ENCODE measurements at places on chromosomes 7 and 10. TPM values are rescaled to one million over a fixed set of nuclear protein-coding genes. Genes with fewer than 3 reads are reported as not detected.

GRCh38 chr7:36171503-36171902, 18.4 kb downstream of the EEPD1 start:
- no peak for DNase-seq

Gene FZD8
- polyA plus RNA-seq, result 10.8 TPM

DNA sequence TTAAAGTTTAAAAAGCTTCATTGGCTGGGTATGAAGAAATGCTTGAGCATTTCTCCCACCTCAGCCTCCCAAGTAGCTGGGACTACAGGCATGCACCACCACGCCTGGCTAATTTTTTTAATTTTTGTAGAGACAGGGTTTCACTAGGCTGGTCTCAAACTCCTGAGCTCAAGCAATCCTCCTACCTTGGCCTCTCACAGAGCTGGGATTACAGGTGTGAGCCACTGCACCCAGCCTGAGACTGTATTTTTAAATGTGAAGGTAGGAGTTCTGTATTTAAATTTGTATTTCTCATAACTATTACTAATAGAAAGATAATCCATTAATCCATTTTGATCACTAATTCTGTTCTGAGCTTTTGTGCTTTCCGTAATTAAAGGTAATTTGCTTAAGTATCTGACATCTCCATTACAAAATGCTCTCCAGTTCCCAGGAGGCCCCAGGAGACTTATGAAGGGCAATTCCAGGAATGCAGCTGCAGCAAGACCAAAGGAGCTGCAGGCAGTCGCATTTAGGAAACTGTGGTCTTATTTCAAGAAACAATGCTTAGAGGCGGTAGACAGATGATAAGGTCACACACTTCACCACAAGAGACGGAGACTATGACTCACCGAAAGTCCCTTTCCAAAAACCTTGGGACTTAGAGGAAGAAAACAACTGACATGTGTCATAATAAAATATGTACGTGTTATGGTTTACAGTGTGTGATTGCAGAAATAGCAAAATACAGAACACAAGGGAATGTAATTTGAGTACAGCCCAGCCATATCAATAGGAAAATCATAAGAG, 23.3 kb downstream of the YAE1 start:
- DNase-seq, result peak; percentile 25

DNA sequence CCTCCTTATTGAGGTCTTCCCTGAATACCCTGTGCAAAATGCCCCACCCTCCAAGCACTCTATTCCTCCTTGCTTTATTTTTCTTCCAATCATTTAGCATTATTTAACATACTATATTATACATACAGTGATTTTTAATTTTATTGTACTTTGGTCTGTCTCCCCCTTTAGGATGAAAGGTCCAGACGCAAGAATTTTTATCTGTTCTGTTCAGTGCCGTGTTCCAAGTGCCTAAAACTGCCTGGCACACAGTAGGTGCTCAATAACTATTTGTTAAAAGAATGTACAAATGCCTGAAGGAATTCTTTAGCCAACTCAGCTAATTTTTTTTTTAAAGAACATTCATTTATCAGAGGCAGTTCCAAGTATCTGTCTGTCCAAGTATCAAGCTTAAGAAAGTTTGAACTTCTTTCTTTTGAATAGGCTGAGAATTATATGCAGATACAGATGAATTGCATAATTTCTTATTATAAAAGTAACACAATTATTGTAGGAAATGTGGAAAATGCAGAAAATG, 34.1 kb upstream of the SLC25A13 start:
- DNase-seq, result no peak
